Calu3 (cell line): ENCODE measurements at places on chromosomes 16 and 17. TPM values are rescaled to one million over a fixed set of nuclear protein-coding genes. Genes with fewer than 3 reads are reported as not detected.

DNA sequence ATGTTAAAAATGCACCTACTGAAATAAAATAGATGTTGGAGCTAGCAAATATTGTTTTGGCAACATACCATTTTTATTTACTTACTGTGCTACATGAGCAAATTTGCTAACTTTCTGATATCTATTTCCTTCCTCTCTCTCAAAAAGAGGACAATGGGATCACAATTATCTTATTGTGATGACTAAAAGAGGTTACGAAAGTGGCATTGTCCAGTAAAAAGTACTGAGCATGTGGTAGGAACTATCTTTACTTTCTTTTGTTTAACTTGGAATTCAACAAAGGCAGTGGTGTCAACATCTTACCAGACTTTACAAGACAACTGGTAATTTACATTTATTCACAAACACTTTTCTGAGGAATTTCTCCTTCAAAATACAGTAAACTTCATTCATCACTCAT is 1542.6 kb upstream of the CDH8 start:
- DNase-seq: no peak

DNA sequence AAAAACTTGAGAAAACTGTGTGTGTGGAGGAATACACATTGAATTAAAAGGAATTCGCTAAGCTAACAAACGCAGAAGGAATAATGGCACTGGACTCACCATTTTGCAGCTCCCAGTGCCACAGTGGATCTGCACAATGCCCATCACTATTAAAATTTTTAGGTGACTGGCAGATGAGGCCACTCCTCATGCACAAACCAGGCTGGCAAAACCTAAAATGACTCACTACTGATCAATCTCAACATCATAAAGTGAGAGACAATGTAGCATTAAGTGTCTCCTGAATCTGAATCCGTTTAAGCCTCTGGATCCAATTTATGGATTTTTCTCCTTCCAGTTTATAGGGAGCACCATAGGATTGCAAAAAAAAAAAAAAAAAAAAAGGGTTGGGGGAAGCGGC is 20.6 kb downstream of the MYH10 start:
- no peak for DNase-seq

DNA sequence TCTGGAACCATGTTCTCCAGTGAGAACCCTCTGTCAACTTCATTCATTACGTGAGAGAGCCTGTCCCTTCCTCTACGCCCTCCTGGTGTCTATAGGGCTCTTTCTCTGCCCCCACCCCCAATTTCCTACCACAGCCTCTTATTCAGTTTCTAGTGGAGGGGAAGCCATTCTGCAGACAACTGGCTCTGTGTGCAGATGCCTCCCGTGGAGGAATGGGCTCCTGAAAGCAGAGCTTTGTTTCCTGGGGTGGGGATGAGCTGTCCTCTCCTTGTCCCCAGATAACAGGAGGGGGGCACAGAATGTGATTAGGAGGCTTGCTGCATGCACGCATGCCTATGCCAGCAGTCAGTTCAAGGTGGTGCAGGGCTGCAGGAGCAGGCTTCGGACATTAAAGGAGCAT is 31.6 kb downstream of the MMP15 start:
- no peak for DNase-seq

DNA sequence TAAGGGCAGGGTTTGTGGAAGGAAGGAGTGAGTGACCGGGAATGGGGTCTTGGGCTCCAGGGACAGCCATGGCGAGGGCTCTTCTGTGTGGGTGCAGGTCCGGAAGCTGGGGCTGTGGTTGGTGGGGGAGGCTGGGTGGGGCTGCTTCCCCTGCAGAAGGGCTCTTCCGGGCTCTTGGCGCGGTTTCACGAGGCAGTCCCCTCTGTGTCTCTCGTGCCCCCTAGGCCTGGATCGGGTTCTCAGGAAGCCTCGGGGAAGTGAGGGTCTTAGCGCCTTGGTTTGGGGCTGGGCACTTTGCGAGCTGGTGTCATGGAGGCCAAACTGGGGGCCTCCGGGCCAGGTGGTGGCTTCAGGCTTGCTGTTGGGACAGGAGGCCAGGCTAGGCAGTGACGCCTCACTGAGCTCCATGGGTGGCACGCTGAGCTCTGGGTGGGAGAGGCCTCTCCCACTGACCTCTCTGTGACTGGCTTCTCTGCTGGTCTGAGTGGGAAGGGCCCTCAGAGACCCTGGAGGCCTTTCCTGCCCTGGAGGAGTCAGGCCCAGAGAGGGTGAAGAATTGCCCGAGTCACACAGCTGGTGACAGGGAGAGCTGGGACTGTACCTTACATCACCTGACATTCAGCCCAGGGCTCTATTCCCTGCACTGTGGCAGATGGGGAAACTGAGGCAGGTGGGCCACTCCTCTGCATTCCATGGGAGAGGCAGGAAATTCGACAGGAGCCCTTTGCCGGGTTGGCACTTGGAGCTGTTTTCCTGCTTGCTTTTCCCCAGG is 8.2 kb downstream of the ADCY7 start:
- no peak for DNase-seq

The CDK3 gene
- 9.4 and 9.8 TPM in 2 replicates for total RNA-seq

The MAP2K4 gene
- 16.1 TPM in 2 replicates for total RNA-seq
